ENCODE measurements at places on chromosomes 6 and 20.

DNA sequence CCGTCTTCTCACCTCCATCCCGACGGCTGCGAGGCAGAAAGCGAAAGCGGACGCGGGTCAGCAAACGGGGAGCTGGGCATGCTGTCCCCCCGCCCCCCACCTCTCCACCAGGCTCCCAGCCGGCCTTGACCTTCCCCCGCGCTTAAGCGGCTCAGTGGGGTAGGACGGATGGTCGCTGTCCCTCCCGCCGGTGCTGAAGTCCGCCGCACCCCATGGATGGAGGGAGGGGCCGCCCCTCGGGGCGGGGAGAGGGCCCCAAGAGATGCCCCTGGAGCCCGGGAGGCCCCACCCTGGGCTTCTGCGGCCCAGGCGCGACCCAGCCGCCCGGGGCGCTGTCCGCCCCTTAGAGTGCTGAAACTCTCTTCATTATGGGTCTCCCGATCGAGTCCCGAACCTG, at the start of gene KCNB1:
KCNB1 (minus strand) TSS at position 48 of the 397 bp plus-strand sequence. CDS start 188 bp downstream, outside the sequence.
- peak; percentile 57 for DNase-seq
- H3K36me3 ChIP-seq, result no peaks in the 10 kb centered on the region
- no peaks in the 10 kb centered on the region for H3K4me1 ChIP-seq
- peaks cover 18% of the 10 kb centered on the region for H3K27me3 ChIP-seq
- peak within 1 kb of the TSS; percentile 60 for H3K4me3 ChIP-seq
- H3K27ac ChIP-seq, result no peak within 1 kb of the TSS

DNA sequence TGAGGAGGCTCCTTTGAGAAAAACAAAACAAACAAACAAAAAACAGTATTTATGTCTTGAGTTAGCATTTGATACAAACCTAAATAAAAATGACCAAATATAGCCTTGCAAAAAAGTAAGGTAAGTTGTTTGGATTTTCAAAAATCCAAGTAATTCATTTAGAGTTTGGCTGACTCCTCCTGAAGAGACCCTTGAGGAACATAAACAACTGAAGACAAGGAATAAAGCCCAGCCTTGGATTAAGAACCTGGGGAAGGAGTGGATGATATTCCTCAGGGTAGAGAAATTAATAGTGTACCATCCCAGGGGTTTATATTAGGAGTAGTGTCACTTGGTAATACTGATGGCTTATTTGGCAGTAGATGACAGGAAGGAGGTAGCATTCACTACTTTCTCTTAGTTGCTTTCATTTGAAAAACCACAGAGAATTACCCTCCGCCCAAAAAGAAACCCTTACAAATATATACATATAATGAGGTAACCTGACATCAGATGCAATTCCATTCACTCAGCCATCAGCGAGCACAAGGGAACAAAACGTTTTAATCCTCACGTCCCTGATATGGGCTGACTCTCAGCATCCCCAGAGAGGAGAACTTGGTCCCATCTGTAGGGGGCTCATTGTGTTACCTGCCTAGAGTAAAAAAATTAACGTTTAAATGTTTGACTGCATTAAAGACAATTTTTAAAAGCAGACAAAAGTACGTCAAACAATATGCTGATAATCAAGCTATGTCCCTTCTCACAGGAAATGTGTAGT, 57.0 kb downstream of the SOBP start:
- H3K27me3 ChIP-seq, result no peaks in the 10 kb centered on the region
- DNase-seq, result no peak
- no peaks in the 10 kb centered on the region for H3K36me3 ChIP-seq
- H3K27ac ChIP-seq, result no peak overlapping the region

- H3K4me1 ChIP-seq, result peaks cover 4% of the 10 kb centered on the region
- peaks cover 4% of the 10 kb centered on the region for H3K27me3 ChIP-seq
- H3K27ac ChIP-seq, result no peak overlapping the region
- H3K4me3 ChIP-seq, result peak overlapping the region; percentile 19
Observed at GRCh38 chr20:62707921-62708521, 615 bp upstream of the NTSR1 start.

- no peak for DNase-seq
- no peaks in the 10 kb centered on the region for H3K27me3 ChIP-seq
- H3K27ac ChIP-seq, result no peak overlapping the region
- H3K36me3 ChIP-seq, result no peaks in the 10 kb centered on the region
- H3K4me1 ChIP-seq, result no peaks in the 10 kb centered on the region
Observed at GRCh38 chr6:83849127-83849526, 4.0 kb upstream of the RIPPLY2 start.

DNA sequence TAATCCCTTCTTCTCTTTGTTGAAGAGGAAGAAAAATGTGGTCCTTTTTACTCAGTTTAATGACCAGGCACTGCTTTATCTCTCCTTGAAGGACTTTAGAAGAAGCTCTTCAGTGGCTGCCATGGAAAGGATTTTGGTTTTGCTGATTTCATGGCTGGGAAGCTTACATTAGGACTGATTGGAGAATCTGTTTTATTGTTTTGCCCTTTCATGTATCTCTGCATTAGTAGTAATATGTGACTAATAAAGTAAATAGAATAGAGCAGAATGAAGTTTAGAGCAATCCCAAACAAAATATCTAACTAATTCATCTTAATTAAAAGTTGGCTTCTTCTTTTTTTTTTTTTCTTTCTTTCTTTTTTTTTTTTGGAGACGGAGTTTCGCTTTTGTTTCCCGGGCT, 502.9 kb downstream of the HAO1 start:
- no peak overlapping the region for H3K27ac ChIP-seq
- DNase-seq, result no peak
- H3K4me3 ChIP-seq, result no peak overlapping the region
- no peaks in the 10 kb centered on the region for H3K4me1 ChIP-seq

GRCh38 chr6:46748940-46749503, 2.3 kb downstream of the ANKRD66 start:
- no peaks in the 10 kb centered on the region for H3K4me1 ChIP-seq
- no peak for DNase-seq
- no peak overlapping the region for H3K4me3 ChIP-seq
- H3K27me3 ChIP-seq, result no peaks in the 10 kb centered on the region
- no peak overlapping the region for H3K27ac ChIP-seq

- H3K27ac ChIP-seq, result no peak overlapping the region
- no peaks in the 10 kb centered on the region for H3K36me3 ChIP-seq
Observed at GRCh38 chr20:38320221-38320620, 16.3 kb downstream of the BPI start.

DNA sequence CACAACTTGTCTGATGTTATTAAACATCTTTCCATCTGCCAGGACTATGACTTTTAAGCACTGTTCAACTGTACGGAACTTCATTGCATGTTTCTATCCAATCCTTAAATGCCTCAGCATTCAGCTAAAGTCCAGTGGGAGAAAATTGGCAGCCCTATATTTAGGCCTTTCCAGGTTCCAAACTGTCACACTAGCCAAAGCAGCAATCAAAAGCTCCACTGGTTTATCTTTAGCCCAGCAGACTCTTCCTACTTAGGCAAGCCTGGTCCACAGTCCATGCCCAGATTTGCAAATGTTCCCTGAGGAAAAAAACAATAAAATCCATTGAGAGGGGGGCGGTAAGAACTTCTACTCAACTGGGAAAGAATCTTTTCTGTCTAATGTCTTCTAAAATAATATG, 349.1 kb upstream of the GJE1 start:
- H3K4me1 ChIP-seq, result no peaks in the 10 kb centered on the region
- no peaks in the 10 kb centered on the region for H3K36me3 ChIP-seq
- H3K27me3 ChIP-seq, result no peaks in the 10 kb centered on the region
- no peak for DNase-seq
- no peak overlapping the region for H3K4me3 ChIP-seq

GRCh38 chr20:56222945-56223344, 25.6 kb upstream of the MC3R start:
- peaks cover 4% of the 10 kb centered on the region for H3K4me1 ChIP-seq
- no peaks in the 10 kb centered on the region for H3K36me3 ChIP-seq
- peak; percentile 37 for DNase-seq
- no peaks in the 10 kb centered on the region for H3K27me3 ChIP-seq
- H3K27ac ChIP-seq, result peak overlapping the region; percentile 61
- H3K4me3 ChIP-seq, result no peak overlapping the region

DNA sequence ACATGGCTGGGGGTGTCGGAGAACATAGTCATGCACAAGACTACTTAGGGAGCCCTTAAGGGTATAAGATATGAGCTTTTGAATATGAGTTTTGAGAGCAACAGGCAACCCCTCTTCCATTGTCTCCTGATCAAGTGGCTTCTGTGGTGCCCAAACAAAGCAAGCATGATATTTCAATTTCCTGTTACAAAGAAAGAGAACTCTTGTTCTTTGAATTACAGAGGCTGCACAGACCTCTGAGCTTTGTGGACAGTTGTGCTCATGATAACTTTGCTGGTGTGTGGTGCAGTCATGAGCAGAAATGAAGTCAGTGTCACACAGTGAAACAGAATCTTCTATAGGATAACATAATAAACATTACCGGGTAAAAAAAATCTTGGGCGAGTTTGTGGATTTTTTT, 66.8 kb upstream of the THEMIS start:
- peaks cover 10% of the 10 kb centered on the region for H3K36me3 ChIP-seq
- H3K27me3 ChIP-seq, result no peaks in the 10 kb centered on the region
- H3K4me3 ChIP-seq, result no peak overlapping the region
- H3K27ac ChIP-seq, result no peak overlapping the region
- no peaks in the 10 kb centered on the region for H3K4me1 ChIP-seq
- no peak for DNase-seq

DNA sequence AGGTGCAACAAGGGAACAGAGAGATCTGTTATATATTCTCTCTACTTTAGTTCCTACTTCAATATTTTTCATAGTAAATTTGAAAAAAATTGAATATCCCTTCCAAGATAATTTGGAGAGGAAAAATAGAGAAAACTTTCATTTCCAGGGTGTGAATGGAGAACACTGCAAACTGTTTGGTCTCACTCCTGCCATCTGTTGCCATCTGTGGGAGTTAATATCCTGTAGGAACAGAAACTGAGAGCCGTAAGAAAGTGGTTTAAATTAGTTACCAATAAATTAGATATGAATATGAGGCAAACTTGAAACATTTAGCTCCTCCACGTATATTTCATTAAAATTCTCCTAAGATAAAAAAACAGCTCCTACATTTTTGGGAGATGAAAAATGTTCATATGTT, 4.2 kb downstream of the ZNF337 start:
- no peak overlapping the region for H3K4me3 ChIP-seq
- H3K36me3 ChIP-seq, result no peaks in the 10 kb centered on the region
- H3K4me1 ChIP-seq, result no peaks in the 10 kb centered on the region
- H3K27me3 ChIP-seq, result no peaks in the 10 kb centered on the region
- no peak for DNase-seq

- H3K36me3 ChIP-seq, result peaks cover 9% of the 10 kb centered on the region
- H3K27ac ChIP-seq, result no peak overlapping the region
- no peak for DNase-seq
- H3K4me1 ChIP-seq, result no peaks in the 10 kb centered on the region
- H3K4me3 ChIP-seq, result no peak overlapping the region
Observed at GRCh38 chr6:111379302-111379701, 103.7 kb downstream of the REV3L start.

DNA sequence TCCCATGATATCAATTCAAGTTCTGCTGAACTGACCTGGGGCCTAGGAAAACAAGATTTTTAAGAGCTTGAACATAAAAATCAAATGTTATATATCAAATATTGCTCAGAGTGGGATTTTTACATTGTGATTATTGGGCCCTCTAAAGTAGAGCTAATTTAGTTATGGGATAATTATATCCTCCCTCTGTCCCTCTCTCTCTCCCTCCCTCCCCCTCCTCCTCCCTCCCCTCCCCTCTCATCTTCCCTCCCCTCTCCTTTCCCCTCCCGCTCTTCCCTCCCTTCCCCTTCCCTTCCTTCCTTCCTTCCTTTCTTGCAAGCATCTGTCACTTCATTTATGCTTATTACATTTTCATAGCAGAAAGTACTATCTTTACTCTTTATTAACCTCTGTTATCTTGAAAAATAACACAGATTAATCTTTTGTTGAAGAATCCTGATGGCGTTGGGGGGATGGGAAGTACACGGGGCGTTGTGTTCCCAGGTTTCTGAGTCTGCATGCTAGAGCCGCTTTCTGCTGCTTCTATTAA, 32.8 kb downstream of the KIF25 start:
- peak; percentile 8 for DNase-seq
- no peaks in the 10 kb centered on the region for H3K36me3 ChIP-seq
- H3K4me1 ChIP-seq, result no peaks in the 10 kb centered on the region
- no peak overlapping the region for H3K4me3 ChIP-seq
- H3K27me3 ChIP-seq, result no peaks in the 10 kb centered on the region
- no peak overlapping the region for H3K27ac ChIP-seq

- no peaks in the 10 kb centered on the region for H3K36me3 ChIP-seq
- peak overlapping the region; percentile 91 for H3K27ac ChIP-seq
- H3K27me3 ChIP-seq, result no peaks in the 10 kb centered on the region
- DNase-seq, result no peak
- peaks cover 8% of the 10 kb centered on the region for H3K4me1 ChIP-seq
- peak overlapping the region; percentile 47 for H3K4me3 ChIP-seq
Observed at GRCh38 chr20:31675828-31676608, 38.3 kb downstream of the COX4I2 start.

GRCh38 chr20:61112515-61112914, 139.5 kb upstream of the CDH4 start:
- H3K4me3 ChIP-seq, result no peak overlapping the region
- DNase-seq, result no peak
- no peaks in the 10 kb centered on the region for H3K4me1 ChIP-seq
- H3K27me3 ChIP-seq, result no peaks in the 10 kb centered on the region
- H3K36me3 ChIP-seq, result no peaks in the 10 kb centered on the region

DNA sequence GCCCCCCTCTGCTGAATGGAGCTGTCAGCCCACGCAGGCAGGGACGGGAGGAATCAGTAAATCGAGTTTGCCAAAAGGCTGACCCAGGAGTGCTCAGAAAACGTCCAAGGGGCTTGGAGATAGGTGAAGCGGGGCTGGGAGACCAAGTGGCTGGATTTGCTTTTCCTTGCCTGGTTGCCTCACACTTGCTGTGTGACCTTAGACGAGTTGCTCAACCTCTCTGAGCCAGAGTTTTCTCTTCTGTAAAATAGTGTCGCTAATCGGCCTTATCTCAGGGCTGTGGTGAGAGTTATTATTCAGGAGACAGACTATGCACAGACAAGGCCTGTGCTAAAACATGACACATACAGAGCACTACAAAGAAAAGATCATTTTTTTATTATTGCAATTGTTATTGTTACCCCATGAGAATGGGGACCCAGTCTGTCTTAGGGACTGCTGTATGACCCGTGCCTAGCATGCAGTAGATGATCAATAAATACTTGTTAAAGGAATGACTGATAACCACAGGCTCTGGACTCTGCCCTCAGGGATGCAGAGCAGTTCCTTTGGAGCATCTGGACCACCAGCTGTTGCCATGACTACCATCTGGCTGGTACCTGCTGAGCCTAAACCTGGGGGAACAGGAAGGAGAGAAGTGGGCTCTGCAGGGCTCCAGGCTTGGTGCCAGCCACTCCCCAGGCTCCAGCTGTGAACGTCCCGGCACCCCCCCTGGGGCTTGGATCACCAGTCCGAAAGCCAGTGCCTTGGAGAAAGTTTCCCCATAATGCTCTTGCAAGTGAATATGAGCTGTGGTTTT, 901 bp downstream of the KCNK15 start:
- H3K27me3 ChIP-seq, result no peaks in the 10 kb centered on the region
- no peaks in the 10 kb centered on the region for H3K36me3 ChIP-seq
- peak overlapping the region; percentile 67 for H3K27ac ChIP-seq
- H3K4me3 ChIP-seq, result peak overlapping the region; percentile 64
- no peak for DNase-seq

GRCh38 chr6:93222071-93222851, 197.1 kb downstream of the EPHA7 start:
- H3K4me3 ChIP-seq, result no peak overlapping the region
- no peaks in the 10 kb centered on the region for H3K27me3 ChIP-seq
- H3K27ac ChIP-seq, result no peak overlapping the region
- no peaks in the 10 kb centered on the region for H3K36me3 ChIP-seq

Data from breast epithelium (tissue), 4 donors.